Non-pigmented ciliary epithelial cell (primary cell): ENCODE measurements at places on chromosomes 7 and 10.

DNA sequence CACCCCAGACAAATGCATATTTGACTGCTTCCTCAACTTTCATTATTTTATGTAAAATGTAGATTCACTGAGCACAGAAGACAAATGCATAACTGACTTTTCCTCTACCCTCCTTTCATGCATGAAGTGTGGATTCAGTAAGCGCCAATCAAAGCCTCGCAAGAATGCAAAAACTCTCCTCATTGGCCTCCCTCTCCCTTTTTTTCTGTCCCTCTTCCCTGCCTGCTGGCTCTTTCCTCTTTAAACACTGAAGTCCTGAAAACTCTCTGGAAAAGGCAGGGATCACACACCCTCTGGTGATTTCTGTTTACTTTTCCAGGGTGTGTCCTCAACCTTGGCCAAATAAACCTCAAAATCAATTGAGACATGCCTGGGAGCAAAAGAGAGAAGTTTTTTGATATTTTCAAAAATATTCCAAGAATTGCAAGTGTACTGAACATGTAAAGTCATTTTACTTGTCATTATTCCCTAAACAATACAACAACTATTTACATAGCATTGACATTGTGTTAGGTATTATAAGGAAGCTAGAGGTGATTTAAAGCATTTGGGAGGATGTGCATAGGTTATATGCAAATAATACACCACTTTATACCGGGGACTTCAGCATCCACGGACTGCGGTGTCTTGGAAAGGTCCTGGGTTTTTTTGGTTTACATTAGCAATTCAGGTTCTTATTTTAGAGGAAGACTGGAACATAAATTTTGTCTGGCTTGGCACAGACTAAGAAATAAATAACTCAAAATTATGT lies 71.4 kb downstream of the SEC61G start:
- DNase-seq, result no peak

DNA sequence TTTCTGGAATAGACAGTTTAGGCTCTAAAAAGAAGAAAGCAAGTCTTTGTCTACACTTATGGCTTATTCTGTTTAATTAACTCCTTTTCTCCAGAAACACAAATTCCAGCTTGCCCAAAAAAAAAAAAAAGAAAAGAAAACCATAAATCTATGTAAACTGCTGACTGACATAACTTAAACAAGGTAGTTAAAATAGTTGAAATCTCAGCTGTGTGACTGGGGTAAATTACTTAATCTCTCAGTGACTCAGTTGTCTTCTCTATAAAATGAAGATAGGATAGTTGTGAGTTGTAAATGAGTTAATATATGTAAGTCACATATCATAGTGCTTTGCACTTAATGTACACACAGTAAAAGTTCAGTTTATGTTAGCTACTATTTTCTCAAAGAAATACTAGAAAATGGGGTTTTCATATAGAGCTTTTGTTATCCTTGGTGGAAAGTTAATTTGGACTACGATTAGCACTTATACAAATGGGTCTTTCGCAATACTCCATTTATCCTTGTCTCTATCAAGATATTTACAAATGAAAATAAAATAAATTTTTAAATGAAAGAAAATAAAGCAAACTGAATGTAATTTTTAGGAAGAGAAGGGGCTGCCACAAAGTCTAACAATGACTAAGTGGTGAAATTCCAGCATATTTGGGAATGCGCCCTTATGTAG lies 200.9 kb downstream of the MBL2 start:
- DNase-seq, result no peak

DNA sequence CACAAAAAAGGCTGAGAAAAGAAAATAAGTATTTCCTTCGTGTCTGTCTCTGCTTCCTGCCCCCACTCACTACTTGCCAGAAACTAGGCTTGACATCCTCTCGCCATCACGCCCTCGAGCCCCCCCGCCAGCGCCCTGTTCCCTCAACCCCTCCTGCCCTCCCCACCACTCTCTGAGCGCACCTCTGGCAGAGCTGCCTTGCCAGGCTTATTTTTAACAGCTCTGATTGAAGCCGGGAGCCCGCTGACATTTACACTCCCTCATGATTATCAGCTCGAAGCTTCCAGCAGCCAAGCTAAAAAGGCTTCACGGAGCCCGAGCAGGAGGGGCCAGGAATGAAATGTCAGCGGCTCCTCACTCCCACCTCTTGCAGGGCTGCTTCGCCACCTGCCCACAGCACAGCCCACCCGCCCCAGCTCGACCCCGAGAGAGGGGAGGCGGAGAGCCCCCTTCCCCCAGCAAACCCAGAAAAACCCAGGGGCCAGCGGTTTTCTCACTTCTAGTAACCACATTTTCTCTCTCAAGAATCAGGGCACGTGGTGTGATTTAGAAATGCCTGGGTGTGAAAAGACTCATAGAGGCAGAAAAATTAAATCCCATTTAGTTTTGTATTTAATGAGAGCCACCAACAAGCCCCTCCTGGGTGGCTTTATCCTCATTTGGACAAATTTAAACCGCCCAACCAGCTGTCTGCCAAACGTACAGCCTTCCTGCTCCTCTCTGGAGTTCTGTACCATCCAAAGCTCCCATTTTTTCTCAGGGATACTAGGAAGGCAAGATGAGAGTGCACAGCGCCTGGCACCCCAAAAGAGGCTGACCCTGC lies 89.3 kb downstream of the SLIT1 start:
- DNase-seq, result no peak

- DNase-seq, result no peak
Measured at GRCh38 chr7:98137826-98138151, 31.1 kb downstream of the LMTK2 start.

- no peak for DNase-seq
Measured at GRCh38 chr7:121391686-121392085, 4.4 kb downstream of the FAM3C start.

DNA sequence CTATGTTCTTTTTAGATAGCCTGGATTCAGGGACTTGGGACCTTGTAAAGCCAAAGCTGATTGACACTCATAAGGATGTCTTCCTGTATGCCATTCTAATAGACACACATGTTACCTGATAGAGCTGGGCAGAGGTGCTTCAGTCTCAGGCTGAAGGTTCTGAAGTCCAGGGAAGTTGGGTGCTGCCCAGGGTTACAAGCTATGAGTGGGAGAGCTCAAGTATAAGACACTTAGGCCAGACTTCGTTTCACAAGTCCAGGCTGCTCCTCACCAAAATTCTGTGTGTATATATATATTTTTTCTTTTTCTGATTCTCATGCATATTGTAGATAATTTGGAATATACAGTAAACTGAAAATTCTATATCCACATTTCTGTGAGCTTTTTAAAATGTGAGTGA lies 144.2 kb downstream of the HDAC9 start:
- DNase-seq, result no peak

- no peak for DNase-seq
Measured at GRCh38 chr10:132180736-132181135, 6.0 kb upstream of the DPYSL4 start.

DNA sequence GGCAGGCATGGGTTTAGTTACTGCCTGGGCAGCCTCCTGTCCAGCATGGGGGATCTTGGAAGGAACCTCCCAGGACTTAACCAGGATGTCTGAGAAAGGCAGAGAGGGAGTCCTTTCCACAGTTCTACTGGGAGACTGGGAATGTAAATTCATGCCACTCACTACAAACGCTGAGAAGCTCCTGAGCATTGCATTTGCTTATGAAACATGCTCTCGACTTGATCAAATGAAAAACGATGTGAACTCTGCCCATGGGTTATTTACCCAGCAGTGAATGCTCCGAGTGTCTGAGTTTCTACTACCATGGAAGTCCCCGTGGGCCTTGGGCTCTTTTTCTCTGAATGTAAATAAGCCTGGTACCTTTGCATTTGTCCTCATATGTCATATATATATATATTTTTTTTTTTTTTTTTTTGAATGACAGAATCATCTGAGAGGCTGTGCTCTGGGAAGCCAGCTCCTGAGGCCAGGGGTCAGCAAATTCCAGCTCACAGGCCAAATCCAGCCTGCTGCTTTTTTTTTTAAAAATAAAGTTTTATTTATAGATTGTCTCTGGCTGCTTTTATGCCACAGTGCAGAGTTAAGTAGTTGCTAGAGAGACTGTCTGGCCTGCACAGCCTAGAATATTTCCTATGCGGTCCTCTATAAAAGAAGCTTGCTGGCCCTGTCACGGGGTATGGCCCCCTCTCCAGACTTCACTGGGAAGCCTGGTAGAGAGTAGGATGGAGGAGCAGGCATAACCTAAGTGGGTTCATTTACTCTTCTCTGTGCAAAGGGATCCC lies 21.4 kb upstream of the RAPGEF5 start:
- no peak for DNase-seq

DNA sequence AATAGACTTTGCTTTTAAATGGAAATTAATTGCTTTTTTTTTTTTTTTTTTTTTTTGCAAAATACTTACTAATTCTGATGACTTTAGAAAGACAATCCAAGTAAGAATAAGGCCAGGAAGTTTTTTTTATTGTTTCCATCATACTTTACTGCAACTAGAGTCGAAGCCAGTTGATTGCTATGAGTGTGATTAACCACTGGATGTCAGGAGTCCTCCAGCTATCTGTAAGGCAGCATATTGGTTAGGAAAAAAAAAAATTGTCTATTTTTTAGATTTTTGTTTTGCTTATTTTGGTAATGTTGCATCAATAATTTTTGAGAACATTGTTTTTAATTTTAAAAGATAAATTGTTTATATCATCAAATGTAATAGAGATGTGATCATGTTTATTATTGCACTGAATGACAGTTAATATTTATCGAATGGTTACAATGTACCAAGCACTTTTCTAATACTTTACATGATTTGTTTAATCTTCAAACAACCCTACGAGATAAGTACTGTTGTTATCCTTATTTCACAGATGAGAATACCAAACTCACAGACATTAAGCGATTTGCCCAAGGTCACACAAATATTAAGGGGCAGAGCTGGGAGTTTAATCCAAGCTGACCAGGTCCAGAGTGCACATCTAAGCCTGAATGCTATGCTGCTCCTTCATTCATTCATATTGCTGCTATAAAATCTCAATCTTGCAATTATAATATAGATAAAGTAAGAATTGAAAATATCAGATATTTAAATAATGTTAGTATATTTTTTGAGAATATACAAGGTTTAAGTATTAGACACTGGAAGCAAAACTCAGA lies 19.9 kb upstream of the LMOD2 start:
- no peak for DNase-seq

DNA sequence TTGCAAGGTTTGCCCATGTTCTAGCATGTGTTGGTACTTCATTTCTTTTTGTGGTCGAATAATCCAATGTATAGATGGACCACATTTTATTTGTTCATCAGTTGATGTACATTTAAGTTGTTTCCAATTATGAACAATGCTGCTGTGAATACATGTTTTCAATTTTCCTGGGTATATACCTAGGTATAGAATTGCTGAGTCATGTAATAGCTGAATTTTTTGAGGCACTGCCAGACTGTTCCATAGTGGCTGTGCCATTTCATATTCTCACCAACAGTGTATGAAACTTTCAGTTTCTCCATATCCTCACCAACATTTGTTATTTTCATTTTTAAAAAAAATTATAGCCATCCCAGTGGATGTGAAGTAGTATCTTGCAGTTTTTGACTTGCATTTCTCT lies 90.5 kb downstream of the EZH2 start:
- no peak for DNase-seq

DNA sequence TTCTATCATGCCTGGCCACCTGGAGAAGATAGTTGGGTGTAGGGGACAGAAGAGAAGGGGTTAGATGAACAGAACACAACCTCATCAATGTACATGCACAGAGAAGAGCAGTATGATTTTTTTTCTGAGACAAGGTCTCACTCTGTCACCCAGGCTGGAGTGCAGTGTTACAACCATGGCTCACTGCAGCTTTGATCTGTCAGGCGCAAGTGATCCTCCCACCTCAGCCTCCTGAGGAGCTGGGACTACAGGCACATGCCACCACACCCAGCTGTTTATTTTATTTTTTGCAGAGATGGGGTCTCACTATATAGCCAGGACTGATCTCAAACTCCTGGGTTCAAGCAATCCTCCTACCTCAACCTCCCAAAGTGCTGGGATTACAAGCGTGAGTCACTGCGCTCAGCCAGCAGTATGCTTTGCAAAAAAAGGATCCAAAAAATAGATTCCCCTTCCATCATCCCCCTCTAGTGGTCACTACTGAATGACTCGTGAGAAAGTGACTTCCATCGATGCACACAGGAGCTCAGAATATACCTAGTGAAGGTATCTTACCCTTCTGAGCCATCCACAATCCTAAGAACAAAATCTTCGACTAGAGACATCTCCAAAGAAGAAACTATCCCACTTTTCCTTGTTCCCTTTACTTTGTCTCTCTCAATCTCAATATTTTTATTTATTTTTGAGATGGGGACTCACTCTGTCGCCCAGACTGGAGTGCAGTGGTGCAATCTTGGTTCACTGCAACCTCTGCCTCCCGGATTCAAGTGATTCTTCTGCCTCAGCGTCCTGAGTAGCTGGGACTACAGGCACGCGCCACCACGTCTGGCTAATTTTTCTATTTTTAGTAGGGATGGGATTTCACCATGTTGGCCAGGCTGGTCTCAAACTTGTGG lies 21.0 kb downstream of the ZCWPW1 start:
- DNase-seq, result peak; percentile 59

DNA sequence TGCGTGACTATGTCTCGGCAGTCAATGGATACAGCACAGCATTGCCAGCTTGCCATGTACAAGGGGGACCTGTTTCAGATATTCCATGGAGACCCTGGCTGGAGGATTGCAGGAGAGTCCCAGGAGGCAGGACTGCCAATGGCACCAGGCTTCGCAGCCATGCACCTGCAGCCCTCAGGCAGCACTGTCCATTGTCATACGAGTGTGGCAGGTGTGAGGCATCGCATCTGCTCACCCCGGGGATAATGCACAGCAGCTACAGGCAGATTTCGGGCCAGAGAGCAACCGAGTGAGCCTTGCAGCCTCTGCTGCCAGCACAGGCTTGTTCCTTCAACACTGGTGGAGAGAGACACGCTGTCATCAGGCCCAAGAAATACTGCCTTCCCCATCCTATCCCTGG lies 415.1 kb downstream of the PAXIP1 start:
- no peak for DNase-seq

- DNase-seq, result no peak
Measured at GRCh38 chr7:66198956-66199355, 6.2 kb upstream of the TPST1 start.

- DNase-seq, result no peak
Measured at GRCh38 chr10:52900593-52900992, 128.0 kb upstream of the MBL2 start.
